ENCODE measurements at places on chromosomes 7 and 10. TPM values are rescaled to one million over a fixed set of nuclear protein-coding genes. Genes with fewer than 3 reads are reported as not detected.
A peak's percentile ranks its signal among the peaks of the same experiment; 100 is the strongest.

- peak overlapping the region; percentile 83 for H3K27ac ChIP-seq
- H3K4me1 ChIP-seq, result peaks cover 33% of the 10 kb centered on the region
- no peak for DNase-seq
- no peaks in the 10 kb centered on the region for H3K36me3 ChIP-seq
- H3K27me3 ChIP-seq, result no peaks in the 10 kb centered on the region
These were observed 41.6 kb downstream of the HK1 start for GRCh38 chr10:69319841-69320316.

DNA sequence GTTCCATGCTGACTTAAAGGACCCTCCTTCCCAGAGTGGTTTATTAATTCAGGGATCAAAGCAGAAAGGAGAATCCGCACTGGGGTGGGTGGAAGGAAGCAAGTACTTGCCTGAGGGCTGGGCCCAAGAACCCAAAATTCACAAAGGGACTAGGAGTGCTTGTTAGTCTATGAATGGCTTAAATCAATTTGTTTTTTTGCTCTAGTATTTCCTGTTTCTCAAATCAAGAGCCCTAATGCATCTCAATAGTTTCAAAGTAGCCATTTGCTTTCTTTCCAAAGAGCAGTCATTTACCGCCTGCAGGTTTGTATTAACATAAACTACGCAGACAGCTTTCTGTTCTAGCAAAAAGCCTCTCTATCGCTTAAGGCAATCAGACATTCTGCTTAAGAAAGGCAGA is 44.2 kb upstream of the SLC35G1 start:
- H3K36me3 ChIP-seq, result no peaks in the 10 kb centered on the region
- H3K27ac ChIP-seq, result no peak overlapping the region
- H3K4me3 ChIP-seq, result no peak overlapping the region
- peaks cover 6% of the 10 kb centered on the region for H3K27me3 ChIP-seq
- H3K4me1 ChIP-seq, result no peaks in the 10 kb centered on the region

The SRRM3 gene
- 2.7 TPM for total RNA-seq

The FHIP2A gene
- total RNA-seq, result 38.2 TPM

DNA sequence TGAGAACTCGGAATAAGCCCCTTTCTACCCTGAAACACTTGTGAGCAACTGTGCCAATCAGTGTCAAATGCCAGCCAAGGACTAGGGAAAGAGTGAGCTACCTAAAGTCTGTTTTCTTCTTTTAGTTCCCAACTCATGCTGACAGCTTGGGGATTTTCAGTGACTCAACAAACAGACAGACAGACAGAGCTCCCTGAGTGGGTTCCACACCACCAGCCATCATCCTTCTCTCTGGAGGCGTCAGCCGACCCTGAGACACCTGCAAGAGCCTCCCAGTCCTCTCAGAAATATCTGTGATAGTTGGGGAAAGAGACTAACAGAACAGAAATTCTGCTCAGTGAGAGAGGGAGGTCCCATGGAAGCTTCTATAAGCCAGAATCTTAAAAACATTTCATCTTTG is 49.5 kb downstream of the GATA3 start:
- no peak overlapping the region for H3K4me3 ChIP-seq
- H3K4me1 ChIP-seq, result no peaks in the 10 kb centered on the region
- DNase-seq, result no peak
- no peak overlapping the region for H3K27ac ChIP-seq

The LIPK gene
- total RNA-seq, result not detected

The NPFFR1 gene
- total RNA-seq, result not detected

The SEPTIN7 gene
- total RNA-seq, result 330 TPM

The C10orf105 gene
- total RNA-seq, result not detected

DNA sequence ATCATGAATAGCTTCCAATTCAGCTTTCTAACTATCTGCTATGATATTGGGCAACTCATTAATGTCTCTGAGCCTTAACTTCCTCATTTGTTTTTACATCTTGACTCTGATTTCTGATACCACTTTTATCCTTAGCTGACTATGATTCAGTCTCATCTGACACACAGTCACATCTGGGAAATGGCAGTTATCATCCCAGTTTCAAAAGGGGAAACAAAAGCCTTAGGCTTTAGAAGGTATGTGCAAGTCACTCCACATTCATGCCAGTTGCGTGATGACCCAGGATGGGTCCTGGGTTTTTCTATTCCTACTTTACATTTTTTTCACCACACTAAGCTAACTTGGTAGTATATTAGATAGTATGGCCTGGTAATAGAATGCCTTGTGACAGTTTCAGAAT is 12.7 kb downstream of the SCIN start:
- no peaks in the 10 kb centered on the region for H3K36me3 ChIP-seq
- no peak overlapping the region for H3K4me3 ChIP-seq
- DNase-seq, result no peak
- H3K27me3 ChIP-seq, result no peaks in the 10 kb centered on the region
- no peaks in the 10 kb centered on the region for H3K4me1 ChIP-seq

The MYPN gene
- total RNA-seq, result 0.11 TPM

- H3K27ac ChIP-seq, result no peak overlapping the region
- H3K27me3 ChIP-seq, result no peaks in the 10 kb centered on the region
- no peak overlapping the region for H3K4me3 ChIP-seq
- no peak for DNase-seq
- H3K36me3 ChIP-seq, result no peaks in the 10 kb centered on the region
These were observed 104.7 kb upstream of the IL6 start for GRCh38 chr7:22622116-22622785.

The GBX1 gene
- not detected for total RNA-seq

GRCh38 chr10:35130663-35131062 is 4.0 kb downstream of the CREM start:
- no peak for DNase-seq
- H3K36me3 ChIP-seq, result no peaks in the 10 kb centered on the region
- H3K27ac ChIP-seq, result no peak overlapping the region
- H3K27me3 ChIP-seq, result no peaks in the 10 kb centered on the region
- H3K4me1 ChIP-seq, result peaks cover 8% of the 10 kb centered on the region
